ENCODE measurements at places on chromosomes 13 and 19. TPM values are rescaled to one million over a fixed set of nuclear protein-coding genes. Genes with fewer than 3 reads are reported as not detected.

GJA3 gene
- not detected for total RNA-seq

ZNF544 gene
- 44.3 TPM for total RNA-seq

LSM14A gene
- 137 TPM for total RNA-seq

URAD gene
- not detected for total RNA-seq

MCEMP1 gene
- not detected for total RNA-seq

- peaks cover 1% of the 10 kb centered on the region for H3K27me3 ChIP-seq
- DNase-seq: no peak
These were observed 591.4 kb downstream of the FGF9 start for GRCh38 chr13:22262001-22262885.

DNA sequence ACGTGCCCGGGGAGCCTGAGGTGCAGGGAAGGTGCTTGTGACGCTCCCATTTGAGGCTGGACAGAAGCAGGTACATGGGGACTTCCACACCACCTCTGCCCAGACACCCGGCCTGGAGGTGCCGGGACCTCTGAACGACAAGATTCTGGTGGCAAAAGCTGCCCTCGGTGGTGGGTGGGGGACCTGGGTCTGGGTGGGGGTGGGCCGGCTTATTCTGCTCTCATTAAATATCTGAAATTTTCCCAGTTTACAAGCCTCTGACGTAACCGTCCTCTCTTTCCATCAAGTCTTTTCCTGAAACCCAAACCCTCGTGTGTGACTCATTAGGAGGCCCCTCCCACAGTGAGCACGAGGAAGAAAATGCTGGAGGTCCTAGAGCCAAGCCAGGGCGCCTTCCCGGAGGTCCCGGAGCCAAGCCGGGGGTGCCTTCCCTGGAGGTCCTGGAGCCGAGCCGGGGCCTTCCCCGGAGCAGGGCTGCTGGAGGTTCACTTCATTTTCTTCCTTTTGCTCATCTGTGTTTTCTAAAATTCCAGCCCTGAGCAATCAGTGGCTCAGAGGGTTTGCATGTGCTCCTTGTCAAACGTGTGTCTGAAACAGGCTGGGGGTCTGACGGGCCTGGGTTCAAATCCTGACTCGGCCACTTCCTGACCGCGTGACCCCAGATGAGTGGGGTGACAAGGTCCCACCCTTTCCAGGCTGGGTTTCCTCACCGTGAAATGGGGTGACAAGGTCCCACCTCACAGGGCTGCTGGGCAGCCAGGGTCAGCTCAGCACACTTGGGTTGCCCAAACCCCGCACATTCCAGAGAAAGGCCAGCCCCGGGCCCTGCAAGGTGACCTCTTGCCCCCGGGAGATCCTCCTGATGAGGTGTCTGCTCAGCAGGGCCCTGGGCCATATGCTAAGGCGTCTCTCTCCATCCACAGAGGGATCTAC lies 10.0 kb downstream of the CFD start:
- H3K27ac ChIP-seq: no peak overlapping the region
- DNase-seq: no peak
- H3K27me3 ChIP-seq: peaks cover 14% of the 10 kb centered on the region
- no peak overlapping the region for H3K4me3 ChIP-seq
- H3K4me1 ChIP-seq: no peaks in the 10 kb centered on the region
- peaks cover 11% of the 10 kb centered on the region for H3K36me3 ChIP-seq
